Stimulated activated CD4-positive, alpha-beta T cell treated with anti-CD3 and anti-CD28 coated beads, TNF-alpha, amount 100 ng/mL, for 1 hour (primary cell): ENCODE measurements at places on chromosomes 1 and 21.

DNA sequence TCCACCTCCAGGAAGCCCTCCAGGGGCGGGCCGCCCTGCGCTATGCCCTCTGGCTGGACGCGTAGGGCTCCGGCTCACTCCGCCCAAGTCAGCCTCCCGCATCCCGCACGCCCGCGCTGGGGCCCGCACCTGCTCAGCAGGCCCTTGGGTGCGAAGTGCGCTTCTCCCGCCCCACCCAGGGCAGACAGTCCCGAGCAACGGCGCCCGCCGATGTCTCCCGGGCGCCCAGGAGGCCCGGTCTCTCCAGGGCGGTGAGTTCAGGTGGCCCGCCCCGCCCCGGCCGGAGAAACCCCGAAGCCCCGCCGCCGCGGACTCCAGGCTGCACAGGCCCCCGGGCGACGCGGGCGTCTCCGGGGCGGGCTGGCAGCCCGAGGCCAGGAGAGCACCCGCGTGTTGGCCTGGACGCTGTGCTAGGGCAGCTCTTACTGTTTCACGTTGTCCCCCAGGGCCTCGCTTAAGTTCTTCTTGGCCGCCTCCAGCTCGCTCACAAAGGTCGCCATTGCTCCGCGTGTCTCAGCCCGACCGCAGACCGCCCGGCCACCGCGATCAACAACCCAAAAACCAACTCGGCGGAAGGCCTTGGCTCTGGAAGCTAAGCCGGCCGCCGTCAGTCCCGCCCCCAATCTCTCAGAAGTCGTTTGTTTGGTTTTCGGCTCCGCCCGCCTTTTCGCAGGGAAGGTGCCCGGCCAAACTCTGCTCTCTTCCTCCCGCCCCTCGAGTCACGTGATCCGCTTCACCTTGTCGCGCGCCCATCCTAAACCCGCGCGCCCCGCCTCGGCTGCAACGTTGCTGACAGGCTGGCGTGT is at the start of gene TADA1:
Gene TADA1 (minus strand): TSS at position 531 of the 806 bp plus-strand sequence. CDS start 31 bp downstream, at position 500.
- peak; percentile 93 for DNase-seq

DNA sequence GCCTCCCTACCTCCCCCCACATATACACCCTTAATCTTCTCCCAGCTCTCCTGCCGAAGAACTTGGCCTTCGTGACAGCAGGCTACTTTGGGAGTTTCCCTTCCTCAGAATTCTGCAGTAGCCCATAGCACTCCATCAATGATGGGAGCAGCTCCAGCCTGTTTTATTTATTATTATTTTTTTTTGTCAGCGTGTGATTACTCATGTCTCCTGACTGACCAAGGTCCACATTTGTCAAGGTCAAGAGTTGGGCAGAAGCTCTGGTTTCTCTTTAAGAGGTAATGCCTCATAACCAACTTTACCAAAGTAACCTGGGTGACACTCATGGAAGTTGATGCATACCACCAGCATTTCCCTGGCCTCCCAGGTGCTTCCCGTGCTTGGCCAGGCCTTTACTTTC is 125.4 kb downstream of the ZZZ3 start:
- DNase-seq, result no peak

GRCh38 chr1:67736750-67737149 is 51.7 kb downstream of the GADD45A start:
- DNase-seq, result no peak

GRCh38 chr1:14901371-14901954 is 252.1 kb upstream of the TMEM51 start:
- no peak for DNase-seq

GRCh38 chr1:12764016-12764415 is 9.5 kb upstream of the PRAMEF12 start:
- DNase-seq, result no peak

DNA sequence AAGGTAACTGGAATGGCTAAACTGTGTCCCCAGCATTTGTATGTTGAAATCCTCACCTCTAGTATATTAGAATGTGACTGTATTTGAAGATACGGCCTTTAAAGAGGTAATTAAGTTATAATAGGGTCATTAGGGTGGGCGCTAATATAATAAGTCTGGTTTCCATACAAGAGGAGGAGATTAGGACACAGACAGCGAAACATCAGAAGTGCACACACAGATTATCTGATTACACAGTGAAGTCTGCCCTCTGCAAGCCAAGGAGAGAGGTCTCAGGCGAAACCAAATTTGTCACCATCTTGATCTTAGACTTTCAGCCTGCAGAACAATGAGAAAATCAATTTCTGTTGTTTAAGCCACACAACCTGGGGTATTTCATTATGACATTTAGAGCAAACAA is 2233.1 kb downstream of the MRPL39 start:
- DNase-seq, result no peak

DNA sequence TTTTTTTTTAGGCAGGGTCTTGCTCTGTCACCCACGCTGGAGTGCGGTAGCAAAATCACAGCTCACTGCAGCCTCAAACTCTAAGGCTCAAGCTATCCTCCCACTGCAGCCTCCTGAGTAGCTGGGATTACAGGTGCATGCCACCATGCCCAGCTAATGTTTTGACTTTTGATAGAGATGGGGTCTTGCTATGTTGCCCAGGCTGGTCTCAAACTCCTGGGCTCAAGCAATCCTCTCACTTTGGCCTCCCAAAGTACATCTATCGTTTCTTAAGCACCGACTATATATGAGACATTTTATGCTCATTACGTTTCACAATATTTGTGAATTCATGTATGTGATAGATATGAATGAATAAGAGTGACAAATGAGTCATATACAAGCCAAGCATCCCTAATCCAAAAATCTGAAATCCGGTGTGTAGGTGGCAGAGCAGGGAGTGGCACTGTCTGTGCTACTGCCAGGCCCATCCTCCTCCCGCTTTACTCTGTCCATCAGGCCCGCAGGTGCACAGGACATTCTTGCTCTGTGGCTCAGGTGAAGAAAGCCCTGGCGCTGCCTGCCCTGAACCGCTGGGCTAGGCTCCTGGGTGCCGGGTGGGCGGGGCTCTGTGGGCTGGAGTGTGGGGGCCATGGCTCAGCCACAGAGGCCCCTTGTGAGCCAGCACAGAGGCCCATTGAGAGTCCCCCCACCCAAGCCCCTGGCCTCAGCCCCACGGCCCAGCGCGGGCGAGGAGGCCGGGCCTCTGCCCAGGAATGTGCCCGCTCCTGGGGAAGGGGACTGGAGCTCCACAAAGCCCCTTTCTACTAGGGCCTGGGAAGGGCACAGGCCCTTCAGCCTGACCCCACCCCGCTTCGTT is 45.3 kb downstream of the HSPG2 start:
- no peak for DNase-seq

DNA sequence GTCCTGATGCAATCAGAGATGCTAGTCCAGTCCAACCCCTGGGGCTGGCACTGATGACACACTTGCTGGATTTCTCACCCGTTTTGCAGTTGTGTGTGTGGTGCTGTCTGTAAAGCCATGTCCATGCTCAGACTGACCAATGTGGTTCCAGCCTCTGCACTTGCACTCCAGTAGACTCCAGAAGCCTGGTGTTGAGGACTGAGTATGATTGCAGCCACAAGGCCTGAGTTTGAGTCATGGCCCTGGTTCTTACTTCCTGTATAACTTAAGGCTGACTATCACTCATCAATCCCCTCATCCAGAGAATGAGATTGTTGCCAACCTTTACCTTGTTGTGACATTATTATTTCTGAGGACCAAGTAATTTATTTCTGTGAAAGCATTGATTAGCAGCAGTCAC is 34.8 kb upstream of the IKBKE start:
- DNase-seq, result no peak

- no peak for DNase-seq
Measured at GRCh38 chr1:31699341-31699891, 4.4 kb downstream of the COL16A1 start.

- no peak for DNase-seq
Measured at GRCh38 chr21:35649186-35649585, 411.1 kb downstream of the SETD4 start.
